ENCODE measurements at places on chromosomes 13 and 19.

DNA sequence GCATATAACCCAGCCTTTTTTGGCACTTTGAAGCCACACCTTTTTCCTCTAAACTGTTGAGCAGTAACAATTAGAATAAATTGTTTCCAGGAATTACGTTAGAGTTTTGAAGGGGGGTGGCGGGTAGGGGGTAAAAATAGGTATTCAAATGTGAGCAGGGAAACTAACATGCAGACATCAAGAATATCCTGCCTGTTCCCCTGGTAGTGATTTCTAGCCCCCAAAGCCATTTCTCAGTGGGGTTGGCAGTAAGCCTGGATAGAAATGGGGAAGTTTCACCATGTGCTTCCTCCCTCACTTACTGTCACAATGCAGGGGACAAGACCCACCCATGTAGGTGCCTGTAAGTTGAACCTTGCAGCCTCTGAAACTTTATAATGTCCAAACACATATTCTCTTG, 3.8 kb downstream of the DOCK9 start:
- DNase-seq, result no peak

DNA sequence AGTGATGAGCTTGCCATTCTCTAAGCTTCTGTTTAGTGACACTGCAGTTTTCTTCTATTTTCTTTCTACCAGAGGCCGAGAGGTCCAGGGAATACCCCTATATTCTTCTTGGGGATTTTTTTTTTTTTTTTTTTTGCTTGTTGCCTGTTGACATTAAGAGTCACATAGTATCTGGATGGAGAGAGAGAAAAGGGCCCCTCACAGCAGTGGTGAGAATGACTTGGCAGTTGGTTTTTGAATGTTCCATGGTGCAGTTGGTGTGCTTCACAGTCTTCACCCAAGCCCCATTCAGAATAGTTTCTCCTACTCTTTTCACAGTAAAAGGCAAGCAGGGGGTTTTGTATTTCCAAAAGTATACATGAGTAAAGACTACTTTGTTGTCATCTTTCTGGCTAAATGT, 577.9 kb downstream of the LMO7 start:
- DNase-seq, result no peak

- DNase-seq, result no peak
Measured at GRCh38 chr13:28538932-28539331, 44.0 kb upstream of the FLT1 start.

- DNase-seq, result no peak
Measured at GRCh38 chr13:21805733-21806132, 134.9 kb downstream of the FGF9 start.

GRCh38 chr13:60957816-60958215, 457.8 kb downstream of the PCDH20 start:
- no peak for DNase-seq

DNA sequence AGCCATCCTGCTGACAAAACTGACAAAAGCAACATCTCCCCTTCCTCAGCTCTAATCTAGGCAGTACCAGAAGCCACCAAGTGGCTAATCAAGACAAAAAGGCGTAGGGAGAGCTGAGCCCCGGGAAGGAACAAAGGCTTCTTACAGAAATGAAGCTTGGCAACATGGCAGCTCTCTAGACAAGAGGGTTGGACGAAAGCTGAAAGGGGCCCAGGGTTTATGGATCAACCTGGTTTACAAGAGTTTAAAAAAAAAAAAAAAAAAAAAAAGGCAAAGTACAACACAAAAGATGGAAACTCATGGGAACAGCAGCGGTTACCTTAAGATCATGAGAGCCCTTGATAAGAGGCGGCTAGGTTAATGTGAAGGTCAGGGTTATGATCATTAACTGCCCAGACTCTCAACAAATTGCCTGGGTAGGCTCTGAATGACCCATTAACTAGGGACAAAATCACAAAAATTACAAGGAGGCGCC, 14.0 kb downstream of the ZC3H4 start:
- DNase-seq, result no peak

GRCh38 chr19:28500982-28501630, 711.8 kb downstream of the UQCRFS1 start:
- DNase-seq, result no peak

- DNase-seq, result no peak
Measured at GRCh38 chr19:10211061-10211460, 16.3 kb upstream of the DNMT1 start.

DNA sequence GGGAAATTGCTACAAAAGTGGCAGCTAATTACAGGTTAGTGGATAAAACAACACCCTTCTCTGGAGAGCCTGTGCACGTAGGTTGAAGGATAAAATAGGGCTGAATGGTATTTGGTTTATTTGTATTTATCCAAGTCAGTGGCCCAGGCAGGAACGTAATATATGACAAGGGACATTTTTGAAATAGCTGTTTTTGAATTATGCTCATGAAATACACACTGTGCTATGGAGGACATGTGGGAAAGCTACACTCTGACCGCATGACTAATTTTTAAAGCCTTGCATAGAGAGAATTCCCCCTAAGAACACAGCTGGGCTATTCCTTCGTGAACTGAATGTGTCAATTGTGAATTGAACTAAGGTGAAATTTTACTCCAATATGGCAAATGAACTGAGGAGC, 292.1 kb upstream of the MAB21L1 start:
- no peak for DNase-seq

- DNase-seq, result no peak
Measured at GRCh38 chr13:36770741-36771140, 48.3 kb upstream of the RFXAP start.

- no peak for DNase-seq
Measured at GRCh38 chr19:10113964-10114650, 2.6 kb downstream of the P2RY11 start.
